ENCODE measurements at places on chromosomes 7 and 10. TPM values are rescaled to one million over a fixed set of nuclear protein-coding genes. Genes with fewer than 3 reads are reported as not detected.

GRCh38 chr10:78634389-78634815, 434.4 kb upstream of the ZMIZ1 start:
- DNase-seq, result no peak

DNA sequence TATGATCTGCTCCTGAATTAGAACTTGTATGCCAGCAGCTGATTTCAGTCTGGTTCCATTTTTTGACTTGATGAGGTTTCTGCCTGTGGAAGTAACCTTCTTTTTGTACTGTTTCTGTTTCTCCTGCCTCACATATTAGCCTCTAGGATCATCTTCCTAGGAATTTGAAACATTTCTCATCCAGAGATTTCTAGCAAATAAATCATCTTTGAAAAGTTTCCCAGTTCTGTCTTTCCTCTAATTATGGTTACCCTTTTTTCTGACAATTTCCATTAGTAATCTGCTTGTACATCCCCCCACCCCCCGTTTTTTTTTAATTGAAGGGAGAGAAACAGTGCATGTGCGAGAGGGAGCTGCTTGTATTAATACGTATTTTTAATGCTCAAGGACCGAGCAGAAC, 92.2 kb downstream of the NRF1 start:
- no peak for DNase-seq

DNA sequence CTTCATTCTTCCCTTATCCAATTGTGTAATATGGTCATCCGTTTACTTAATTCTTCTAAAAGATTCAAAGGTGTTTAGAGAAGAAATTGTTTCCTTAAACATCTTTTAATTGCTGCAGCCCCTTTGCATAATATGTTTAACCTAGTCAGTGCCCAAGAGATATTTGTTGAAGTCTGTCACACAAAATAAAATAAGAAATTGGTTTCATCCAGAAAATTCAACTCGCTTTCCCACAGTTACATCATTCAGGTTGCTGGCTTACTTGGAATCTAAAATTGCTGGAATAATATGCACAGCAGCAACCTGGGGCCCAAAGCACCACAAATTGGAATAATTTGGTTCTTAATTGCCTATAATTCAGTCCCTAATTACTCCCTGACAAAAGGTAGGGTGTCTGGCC, 155.1 kb upstream of the ETV1 start:
- no peak for DNase-seq

GRCh38 chr7:84188786-84189405, 5.7 kb downstream of the SEMA3A start:
- DNase-seq, result no peak

GRCh38 chr7:109246330-109247077, 676.8 kb downstream of the DNAJB9 start:
- DNase-seq, result peak; percentile 8

GRCh38 chr7:71538210-71538609, 406.3 kb downstream of the GALNT17 start:
- DNase-seq, result no peak

- DNase-seq, result peak; percentile 60
Measured at GRCh38 chr7:105621617-105622016, 40.3 kb upstream of the EFCAB10 start.

DNA sequence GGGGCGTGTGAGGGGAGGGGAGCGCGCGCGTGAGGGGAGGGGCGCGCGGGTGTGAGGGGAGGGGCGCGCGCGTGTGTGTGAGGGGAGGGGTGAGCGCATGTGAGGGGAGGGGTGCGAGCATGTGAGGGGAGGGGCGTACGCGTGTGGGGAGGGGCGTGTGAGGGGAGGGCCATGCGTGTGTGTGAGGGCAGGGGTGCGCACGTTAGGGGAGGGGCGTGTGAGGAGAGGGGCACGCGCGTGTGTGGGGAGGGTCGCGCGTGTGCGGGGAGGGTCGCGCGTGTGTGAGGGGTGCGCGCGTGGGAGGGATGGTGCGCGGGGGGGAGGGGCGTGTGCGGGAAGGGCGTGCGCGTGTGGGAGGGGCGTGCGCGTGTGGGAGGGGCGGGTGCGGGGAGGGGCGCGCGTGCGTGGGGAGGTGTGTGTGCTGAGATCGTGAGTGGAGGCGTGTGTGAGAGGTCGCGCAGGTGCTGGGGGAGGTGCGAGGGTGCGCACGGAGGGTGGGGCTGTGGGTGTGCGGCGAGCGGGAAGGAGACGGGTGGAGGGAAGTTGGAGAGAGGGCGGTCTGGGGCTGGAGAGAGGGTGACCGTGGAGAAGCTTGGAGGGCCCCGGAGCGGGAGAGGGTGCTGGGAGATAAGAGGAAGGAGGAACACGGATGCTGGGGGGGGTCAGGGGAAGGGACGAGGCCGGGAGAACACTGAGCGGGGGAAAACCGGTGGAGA, 19.7 kb downstream of the MXI1 start:
- DNase-seq, result no peak

DNA sequence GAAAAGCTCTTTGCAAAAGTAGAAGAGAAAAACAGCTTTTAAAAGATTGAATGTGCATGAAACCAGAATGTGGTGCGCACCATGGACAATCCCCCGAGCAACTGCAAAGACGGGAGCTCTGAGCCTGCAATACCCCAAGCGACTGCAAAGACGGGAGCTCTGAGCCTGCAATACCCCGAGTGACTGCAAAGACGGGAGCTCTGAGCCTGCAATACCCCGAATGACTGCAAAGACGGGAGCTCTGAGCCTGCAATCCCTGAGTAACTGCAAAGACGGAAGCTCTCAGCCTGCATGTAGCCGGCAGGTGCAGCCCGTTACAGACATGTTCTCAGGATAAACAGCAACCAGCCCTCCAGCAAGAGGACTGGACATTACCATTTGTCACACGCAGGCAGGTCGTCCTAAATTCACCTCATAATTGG, 6.2 kb downstream of the ZNF775 start:
- DNase-seq, result no peak

DNA sequence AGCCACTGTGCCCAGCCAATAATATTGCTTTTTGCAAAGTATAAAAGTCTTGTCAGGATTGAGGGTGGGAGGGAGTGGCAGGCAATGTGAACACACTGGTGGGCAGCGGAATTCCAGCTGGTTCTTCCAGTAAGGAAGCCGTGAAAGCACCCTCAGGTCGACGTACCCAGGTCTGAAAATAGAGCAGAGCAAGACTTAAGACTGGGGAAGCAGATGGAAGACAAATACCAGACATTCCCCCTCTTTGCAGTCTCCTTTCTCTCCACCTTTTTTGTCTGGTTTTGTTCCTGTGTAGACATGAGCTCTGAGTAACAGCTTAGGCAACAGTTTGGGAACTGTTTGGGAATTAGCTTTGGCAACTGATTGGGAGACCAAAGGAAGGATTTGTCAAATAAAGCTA, 17.6 kb upstream of the CSTF2T start:
- no peak for DNase-seq

GRCh38 chr10:59002011-59002410, 174.4 kb upstream of the PHYHIPL start:
- DNase-seq, result no peak

DNA sequence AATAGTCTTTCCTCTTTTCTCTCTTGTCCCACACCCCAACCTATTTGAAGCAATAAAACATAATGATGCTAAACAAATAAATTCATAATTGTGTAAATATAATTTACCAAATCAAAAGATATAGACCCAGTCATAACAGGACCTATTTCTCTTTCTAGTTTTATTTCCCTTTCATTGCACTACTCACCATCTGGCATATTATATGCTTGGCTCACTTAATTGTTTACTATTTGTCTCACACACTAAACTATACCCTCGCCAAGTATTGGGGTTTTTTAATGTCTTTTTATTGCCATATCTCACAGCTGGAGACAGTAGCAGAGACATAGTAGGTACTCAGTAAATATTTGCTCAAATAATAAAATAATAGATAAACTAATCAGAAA, 597.5 kb upstream of the PCDH15 start:
- DNase-seq, result no peak

GRCh38 chr10:28054228-28054860, 55.5 kb upstream of the ODAD2 start:
- DNase-seq, result peak; percentile 71

DNA sequence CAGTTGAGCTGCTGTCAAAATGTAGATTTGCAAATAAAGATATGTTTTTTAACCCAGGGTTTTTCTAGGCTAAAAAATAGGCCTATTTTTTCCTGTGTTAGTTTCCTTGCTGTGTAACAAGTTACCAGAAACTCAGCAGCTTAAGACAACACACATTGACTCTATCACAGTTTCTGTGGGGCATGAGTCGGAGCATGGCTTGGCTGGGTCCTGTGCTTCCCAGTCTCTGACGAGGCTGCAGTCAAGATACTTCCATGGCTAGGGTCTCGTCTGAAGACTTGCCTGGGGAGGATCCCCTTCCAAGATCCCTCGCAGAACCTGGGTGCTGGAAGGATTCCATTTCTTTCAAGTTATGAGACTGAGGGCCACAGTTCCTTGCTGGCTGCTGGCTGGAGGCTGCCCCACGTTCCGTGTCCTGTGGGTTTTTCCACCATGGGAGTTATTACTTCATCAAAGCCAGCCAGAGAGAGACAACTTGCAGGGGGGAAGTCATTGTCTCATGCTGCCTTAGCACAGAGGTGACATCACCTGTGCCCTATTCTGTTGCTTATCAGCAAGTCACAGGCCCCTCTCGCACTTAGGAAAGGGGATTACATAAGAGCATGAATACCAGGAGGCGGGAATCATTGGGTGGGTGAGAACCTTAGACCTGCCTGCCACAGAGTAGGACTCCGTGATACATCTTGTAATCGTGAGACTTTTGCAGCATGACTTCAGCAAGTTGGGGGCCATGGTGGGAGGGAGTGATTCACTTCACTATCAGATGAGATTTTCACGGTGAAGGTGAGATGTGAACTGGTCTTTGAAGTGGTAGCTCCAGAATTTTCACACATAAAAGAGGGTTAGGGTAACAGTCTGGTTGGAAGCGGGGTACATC, 77.9 kb downstream of the CCNY start:
- no peak for DNase-seq

- DNase-seq, result no peak
Measured at GRCh38 chr7:40490603-40490924, 355.8 kb downstream of the SUGCT start.

DNA sequence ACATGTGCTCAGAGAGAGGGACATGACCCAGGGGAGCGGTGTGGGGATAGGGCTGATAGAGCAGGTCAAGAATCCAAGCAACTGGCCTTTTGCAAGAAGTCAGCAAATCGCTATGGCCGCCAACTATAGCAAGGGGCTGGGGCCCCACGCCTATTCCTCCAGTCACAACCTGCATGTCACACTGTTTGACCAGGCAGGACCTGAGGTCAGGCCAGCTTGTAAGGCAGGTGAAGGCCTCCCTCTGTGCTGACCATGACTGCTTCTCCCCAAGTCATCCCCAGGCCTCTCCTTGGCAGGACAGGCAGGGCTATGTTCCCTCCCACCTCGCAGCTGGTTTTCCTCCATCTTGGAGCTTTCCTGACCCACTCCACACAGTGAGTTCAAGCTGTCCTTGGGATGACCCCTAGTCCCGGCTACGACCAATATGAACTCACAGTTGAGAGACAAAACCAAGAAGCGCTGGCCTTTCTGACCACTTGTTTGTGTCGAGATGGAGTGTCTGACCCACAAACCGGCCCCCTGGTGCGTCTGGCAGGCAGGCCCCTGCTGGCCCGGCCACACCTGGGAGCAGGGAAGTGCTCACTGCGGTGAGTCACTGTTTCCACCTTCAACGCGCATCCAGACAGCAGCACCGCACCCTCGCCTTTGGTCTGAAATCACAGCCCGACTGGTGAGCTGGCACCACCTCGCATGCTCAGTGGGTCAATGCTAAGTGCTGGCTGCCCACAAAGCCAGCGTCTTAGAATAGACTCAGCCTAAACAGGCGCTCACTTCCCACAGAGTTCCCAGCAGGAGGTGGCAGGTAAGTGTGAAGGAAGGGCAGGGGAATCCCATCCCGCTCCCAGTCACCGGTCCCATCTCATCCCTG, 81.4 kb downstream of the VWA2 start:
- no peak for DNase-seq

DNA sequence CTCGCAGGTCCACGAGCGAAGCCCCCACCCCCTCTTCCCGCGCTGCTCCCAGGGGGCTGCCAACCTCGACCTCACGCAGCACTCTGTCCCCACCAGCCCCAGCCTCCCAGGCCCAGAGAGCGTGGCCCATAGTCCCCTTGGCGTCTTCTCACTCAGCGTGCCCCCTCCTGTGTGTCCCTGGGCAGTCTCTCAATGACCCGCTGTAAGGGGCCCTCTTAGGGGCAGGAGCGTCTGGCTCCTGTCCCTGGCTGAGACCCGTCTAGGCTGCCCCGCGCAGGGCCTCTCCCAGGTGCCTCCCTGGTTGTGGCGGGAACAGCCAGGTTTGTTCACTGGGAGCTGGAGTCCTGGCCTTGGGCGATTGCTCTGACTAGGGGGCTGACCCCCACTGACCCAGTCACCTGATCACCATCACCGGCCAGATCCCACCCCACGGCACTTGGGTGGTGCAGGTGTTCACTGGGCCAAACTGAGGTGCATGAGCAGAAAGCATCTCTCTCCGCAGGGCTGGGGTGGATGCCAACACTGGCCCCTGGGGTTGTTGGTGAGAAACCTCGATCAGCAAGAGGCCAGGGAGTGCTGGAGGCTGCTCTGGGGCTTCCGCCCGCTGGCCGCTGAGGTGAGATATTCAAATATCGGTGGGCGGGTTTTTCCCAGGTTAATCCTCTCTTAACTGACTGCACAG, 12.6 kb upstream of the WDFY4 start:
- no peak for DNase-seq

GRCh38 chr10:77411805-77412204, 225.8 kb downstream of the KCNMA1 start:
- DNase-seq, result no peak

DNA sequence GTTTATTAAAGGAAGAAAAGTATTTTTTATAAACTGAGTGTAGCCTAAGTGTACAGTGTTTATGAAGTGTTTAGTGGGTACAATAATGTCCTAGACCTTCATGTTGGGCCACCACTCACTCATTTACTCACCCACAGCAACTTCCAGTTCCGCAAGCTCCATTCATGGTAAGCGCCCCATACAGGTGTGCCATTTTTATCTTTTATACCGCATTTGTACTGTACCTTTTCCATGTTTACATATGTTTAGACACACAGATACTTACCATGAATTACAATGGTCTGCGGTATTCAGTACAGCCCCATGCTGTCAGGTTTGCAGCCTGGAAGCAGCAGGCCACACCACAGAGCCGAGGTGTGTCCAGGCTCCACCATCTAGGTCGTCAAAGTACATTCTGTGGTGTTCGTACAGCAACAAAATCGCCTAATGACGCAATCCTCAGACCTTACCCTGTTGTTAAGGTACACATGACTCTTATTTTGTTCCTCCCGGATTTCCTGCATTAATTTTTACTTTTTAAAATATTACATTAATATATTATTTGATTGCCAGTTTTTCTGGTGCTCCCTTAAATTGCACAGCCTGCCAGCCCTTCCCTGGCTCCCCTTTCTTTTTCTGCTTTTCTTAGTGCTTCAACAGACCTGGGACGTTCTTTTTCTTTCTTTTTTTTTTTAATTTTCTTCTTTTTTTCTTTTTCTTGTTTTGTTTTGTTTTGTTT, 881 bp upstream of the SSBP1 start:
- DNase-seq, result no peak

GRCh38 chr10:95788830-95789229, 32.9 kb downstream of the ENTPD1 start:
- no peak for DNase-seq

The SPDYE18 gene
- polyA plus RNA-seq, result 1.1 TPM

The SLC13A1 gene
- 0.07 TPM for polyA plus RNA-seq

The COL26A1 gene
- polyA plus RNA-seq, result 5.9 TPM

The CYP2C19 gene
- polyA plus RNA-seq, result 0.12 TPM

The ITGA8 gene
- 64.9 TPM for polyA plus RNA-seq

The LIPK gene
- polyA plus RNA-seq, result not detected

The OGDHL gene
- polyA plus RNA-seq, result 0.45 TPM

The OR2F1 gene
- polyA plus RNA-seq, result not detected

The CLRN3 gene
- not detected for polyA plus RNA-seq

The NEUROD6 gene
- 0.22 TPM for polyA plus RNA-seq

The ST8SIA6 gene
- 7.8 TPM for polyA plus RNA-seq

The GPER1 gene
- 5.4 TPM for polyA plus RNA-seq

The SFMBT2 gene
- 5.1 TPM for polyA plus RNA-seq

All from right lung (tissue), 10 donors.